ENCODE measurements at places on chromosomes 1 and 21.

- no peak for DNase-seq
Measured at GRCh38 chr1:211332036-211332616, 5.5 kb downstream of the TRAF5 start.

GRCh38 chr1:20634065-20634593, 871 bp downstream of the PINK1 start:
- DNase-seq, result no peak

GRCh38 chr1:235205687-235206086, 44.6 kb upstream of the RBM34 start:
- DNase-seq, result no peak

- DNase-seq, result no peak
Measured at GRCh38 chr1:202160377-202160940, at the start of gene PTPN7. Gene PTPN7 (minus strand): TSS chr1:202160602. CDS start chr1:202159402, 1,200 bp downstream.

DNA sequence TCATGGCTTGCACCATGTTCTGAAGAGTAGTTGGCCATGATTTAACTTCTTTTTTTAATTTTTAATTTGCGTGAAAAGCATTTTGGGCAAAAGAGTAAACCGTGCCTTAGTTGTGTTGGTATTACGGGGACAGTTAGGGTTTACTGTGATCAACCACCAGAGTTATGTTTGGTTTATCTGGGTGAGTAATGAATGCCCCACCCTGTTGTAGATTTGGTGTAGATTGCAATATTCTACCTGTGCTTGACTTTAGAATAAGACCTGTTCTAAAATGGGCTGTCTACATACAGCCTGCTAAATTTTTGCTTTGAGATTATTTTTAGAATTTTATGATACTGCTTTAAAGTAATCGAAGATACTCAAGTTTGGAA, 1.4 kb downstream of the USP25 start:
- peak; percentile 28 for DNase-seq

GRCh38 chr1:42266253-42267135, 68.5 kb downstream of the FOXJ3 start:
- DNase-seq, result no peak

GRCh38 chr1:116075990-116076389, 35.2 kb upstream of the MAB21L3 start:
- DNase-seq, result no peak

DNA sequence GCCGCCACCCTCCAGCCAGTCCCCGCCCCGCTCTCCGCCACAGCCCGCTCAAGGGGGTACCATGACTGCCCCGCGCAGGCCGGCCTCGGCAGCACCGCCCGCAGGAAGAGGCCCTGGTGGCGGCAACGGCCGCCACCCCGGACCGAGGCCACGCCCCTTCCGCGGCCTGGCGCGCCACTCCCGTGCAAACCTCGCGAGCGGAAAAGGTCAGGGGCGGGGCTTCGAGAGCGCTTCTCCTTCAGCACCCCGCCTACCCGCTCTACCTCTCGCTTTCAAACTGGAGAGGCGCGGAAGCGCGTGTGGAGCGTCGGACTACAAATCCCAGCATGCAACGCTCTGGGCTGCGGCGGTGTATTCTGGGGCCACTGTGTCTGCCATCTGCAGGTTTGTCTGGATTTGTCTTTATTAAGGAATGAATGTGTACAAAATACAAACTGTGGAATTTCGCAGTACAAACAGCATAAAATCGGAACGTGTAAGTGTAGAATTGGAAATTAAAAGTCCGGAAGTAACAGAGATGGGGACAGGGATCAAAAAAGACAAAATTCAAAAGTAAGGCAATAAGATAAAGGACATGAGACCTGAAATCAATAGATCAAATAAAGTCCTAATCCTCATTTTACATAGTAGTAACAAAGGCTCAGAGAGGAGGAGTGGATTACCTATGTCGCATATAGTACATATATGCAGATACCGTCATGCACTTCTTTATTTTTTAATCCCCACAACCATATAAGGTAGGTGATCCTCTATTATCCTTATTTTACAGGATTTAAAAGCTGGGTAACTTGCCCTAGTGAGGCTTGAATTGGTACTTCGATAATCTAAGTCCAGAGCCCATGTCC, 464 bp upstream of the ADSS2 start:
- peak; percentile 98 for DNase-seq

GRCh38 chr1:53410100-53410541, 49.1 kb upstream of the DMRTB1 start:
- no peak for DNase-seq

DNA sequence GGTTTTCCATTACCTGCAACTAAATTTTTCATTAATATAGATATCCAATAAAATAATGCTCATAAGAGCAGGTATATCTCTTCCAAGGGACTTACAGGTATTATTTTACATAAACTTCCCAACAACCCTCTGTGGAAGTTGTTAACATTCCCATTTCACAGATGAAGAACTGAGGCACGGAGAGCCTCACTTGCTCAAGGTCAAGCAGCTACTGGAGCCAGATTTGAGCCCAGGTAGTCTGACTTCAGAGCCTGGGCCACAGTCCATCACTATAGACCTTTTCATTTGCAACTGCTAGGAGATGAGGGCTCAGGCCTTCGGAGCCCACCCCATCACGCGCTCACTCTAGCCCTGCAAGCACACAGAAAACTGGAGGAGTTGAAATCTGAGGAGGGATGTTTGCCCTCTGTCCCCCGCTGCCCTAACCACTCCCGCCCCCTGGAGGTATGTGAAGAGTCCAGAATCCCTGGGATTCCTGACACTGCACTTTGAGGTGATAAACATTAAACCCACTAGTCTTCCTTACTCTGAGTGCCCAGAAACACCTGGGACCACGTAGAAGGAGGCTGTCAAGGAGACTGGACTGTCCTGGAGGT, 11.7 kb upstream of the ALPL start:
- DNase-seq, result no peak

DNA sequence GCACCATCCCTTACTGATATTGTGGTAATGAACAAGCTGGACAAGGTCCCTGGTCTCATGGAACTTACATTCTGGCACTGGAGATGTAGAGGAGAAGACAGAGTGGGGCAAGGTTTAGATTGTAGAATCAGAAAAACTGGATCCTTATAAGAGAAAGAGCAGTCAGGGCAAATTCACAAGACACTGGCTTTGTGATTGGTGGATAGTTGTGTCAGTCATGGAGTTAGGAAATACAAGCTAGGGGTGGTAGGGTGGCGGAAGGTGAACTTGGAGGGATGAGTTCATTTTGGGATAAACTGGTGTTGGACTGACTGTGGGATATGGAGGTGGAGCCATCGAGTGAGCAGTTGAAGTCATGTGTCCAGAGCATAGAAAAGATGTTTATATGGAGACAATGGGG, 3.7 kb upstream of the TLR5 start:
- DNase-seq, result no peak

GRCh38 chr1:38804062-38804886, 55.3 kb downstream of the RRAGC start:
- peak; percentile 40 for DNase-seq

- no peak for DNase-seq
Measured at GRCh38 chr1:247923941-247924340, 748 bp upstream of the OR2AJ1 start.

- no peak for DNase-seq
Measured at GRCh38 chr1:99768104-99768503, 1.7 kb upstream of the FRRS1 start.

GRCh38 chr1:67674260-67675011, 10.6 kb upstream of the GADD45A start:
- no peak for DNase-seq

DNA sequence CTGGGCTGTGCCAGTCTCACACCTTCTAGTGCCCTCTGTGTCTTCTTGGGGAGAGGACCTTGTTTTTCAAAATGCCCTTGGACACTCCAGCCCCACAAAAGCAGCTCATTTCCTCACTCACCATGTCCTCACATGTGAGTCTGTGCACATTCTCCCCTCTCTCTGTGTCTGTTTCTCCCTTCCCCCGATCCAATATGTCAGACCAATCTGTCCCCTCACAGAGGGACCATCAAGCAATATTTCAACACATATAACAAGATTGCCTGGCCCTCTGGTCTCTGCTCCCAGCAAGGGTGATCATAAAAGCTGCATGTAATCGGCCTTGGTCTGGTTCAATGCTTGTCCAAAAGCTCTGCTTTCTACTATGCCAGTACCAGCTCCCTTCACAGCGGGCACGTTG, 261.2 kb downstream of the MATN1 start:
- DNase-seq, result no peak

DNA sequence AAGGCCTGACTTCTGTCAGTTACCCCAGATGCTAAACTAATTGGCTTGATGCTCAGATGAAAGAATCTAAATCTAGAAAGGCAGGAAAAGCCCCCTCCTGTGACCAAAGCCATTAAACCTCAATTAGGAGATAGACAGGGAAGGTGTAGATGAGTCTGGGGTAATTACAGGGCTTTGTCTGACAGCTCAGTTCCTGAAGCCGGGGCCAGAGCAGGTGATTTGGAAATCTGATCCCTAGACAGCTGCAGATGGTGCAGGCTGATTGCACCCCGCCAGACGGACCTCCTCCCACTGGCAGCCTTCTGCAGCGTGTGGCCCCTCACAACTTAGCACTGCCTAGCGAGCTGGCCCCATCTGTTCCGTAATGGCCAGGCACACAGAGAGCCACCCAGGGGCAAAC, 395.1 kb downstream of the HLX start:
- no peak for DNase-seq

DNA sequence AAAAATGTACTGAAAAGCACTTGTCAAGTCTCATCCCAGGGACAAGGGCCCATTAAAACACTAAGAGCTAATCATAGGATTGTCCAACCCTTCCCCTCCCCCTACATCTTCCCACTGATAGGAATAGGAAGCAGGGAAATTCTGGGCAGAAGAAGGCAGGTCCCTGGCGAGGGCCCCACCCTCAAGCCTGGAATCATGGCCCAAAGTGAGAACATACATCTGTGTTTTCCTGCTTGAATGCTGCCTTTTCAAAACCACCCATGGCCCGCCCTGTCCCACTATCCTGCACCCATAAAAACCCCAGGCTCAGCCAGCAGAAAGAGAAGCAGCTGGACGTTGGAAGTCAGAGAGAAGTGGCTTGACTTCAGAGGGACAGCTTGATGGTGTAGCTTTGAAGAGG, 4.8 kb downstream of the DNAI4 start:
- no peak for DNase-seq

GRCh38 chr1:107785496-107786202, 179.3 kb downstream of the VAV3 start:
- no peak for DNase-seq

DNA sequence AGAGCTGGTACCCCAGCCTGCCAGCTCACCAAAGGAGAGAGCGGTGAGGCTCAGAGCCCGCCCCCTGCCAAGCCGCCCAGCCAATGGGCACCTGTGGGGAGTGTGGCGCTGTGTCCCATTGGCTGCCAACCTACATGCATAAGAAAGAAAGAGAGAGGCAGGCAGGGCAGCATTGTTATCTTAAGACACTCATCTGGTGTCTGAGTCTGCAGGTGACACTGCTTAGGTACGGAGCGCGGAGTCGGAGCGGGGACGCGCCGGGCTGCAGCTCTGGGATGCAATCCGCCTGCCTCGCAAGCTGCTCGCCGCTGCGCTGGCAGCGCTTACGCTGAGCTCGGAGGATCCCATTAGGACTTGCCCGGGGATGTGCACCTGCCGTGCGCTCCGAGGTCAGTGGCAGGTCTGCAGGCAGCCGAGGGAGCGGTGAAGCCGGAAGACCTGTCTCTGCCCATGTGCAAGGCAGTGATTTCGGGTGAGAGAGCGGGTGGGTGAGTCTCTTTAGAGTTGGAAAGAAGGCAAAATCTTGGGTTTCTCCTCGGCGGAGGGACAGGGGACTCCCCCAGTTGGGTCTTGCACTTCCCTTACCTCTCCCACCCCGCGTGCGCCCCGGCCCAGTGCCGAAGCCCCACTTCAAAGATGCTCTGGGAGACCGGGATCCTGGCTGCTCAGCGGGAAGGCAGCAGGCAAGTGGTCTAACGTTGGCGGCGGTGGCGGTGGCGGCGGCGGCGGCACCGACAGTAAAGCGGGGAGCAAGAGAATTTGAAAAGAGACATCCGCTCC, at the start of gene BRINP2:
BRINP2 (plus strand) TSS at position 203 of the 780 bp plus-strand sequence. CDS start 58,919 bp downstream, outside the sequence.
- DNase-seq, result peak; percentile 71

DNA sequence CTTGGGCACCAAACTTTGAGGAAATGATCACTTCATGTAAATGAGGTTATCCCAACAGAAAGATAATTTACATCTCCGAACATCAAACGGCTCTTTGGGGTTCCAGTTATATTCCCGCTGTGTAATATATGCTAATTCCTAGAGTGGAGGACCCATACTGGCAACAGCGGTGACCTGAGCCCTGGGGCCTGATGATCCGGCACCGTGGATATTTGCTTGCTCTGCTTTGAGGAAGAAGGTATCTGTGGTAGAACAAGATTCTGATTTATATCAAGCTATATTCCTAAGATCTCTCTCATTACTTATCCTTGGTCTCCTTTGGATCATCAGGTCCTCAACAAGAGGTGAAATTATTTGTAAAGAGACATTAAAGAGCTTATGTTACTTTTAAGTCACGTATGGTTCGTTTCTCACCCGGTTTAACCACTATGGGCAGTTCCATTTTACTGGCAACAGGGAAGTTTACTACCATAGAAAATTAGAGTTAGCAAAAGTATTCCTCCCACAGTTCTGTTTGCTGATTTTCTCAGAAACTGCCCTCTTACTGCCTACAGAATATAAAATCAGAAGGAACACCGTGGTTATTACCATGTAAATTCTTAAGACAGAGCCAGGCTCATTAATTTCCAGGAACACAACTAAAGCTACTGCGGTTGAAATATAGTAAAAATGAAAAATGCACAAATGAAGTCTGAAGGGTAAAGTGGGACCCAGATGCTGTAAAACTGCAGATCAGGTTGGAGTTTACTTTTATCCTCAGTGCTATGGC, 56.7 kb downstream of the MRPL39 start:
- DNase-seq, result no peak

GRCh38 chr21:41831453-41831831, 47.7 kb downstream of the PRDM15 start:
- DNase-seq, result no peak

DNA sequence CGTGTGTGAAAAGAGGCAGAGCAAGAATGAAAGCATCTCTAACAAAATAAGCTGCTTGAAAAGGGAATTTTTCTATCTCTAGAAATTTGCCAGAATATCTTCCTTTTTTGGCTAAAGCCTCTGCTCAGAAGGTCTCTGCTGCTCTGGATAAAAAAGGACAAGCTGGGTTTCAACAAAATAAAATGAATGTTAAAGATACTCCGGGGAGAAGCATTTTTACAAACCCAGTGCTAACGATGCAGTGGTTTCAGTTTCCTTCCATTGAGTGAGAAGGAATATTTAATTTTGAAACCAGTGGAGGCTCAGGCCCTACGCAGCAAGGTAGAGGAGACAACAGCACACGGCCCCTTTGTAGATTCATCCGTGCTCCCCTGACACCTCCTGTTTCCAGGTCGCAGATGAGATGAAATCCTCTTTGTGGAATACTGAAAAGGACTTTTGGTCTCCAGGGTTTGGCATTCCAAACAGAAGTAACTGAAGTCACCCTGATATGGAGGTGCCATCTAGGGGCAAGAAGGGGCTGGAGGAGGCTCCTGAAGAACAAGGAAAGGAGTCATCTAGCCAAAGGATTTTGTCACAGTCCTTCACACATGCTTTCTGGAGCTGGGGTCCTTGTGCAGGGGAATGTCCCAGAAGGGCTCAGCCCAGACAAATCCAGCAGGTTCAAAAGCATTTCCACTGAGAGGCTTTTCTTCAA, 65.7 kb upstream of the SYT6 start:
- DNase-seq, result peak; percentile 18

- no peak for DNase-seq
Measured at GRCh38 chr1:30613188-30613587, 110.2 kb downstream of the MATN1 start.

GRCh38 chr1:35431173-35431599, 126.0 kb downstream of the KIAA0319L start:
- no peak for DNase-seq
